ENCODE measurements at places on chromosomes 6 and 20.

GRCh38 chr6:44072452-44072958 lies 54.7 kb downstream of the MRPL14 start:
- no peak for DNase-seq

DNA sequence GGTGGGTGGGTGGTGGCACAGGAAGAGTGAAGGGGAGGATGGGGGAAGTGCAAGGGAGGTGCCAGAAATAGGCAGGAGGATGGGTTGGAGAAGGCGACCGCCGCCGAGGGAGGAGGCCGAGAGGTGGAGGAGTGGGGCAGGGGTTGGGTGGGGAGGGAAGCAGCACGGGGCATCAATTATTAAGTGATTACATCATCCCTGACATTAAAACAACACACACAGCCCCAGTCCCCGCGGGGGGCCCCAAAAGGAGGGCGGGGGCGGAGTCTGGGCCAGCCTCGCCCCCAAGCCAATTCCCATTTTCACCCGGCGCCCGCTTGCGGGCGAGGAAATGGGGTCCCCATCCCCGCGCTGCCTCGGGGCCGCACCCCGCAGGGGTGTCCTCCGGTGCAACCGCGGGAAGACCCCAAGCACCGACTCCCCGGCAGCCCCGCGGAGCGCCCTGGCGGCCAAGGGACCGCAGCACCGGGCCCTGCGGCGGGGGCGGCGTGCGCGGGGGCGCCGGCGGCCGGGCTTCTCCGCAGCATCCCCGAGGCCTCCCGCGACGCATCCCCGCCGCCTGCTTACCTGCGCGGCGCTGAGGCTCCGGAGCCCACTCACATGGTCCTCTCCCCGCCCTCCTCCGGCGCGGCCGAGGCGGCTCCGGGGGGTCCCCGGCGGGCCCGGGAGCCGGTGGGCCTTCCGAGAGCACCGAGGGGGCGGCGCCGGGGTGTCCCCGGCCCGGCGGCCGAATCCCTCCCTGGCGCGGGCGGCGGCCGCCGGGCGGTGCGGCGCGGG lies 663 bp downstream of the FYN start:
- peak; percentile 58 for DNase-seq

GRCh38 chr20:57698116-57698866 lies 11.5 kb downstream of the PMEPA1 start:
- DNase-seq: peak; percentile 87

DNA sequence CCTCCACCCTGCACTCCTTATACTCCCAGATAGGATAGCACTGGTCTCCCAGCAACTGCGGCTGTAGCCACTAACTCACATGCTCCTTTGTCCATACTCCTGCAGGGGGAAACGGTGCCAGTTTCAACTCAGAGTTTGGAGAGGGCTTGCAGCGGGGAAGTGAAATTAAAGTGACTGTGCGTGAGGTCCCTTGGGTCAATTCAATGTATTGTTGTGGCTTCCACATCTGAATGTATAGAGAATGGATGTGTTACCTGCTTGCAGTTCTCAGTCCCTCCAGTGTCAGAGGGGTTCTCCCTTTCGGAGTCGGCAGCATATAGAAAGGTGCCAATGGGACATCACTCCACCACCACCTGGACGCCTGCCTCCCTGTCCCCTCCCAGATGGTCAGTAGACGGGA lies 93.6 kb upstream of the CNKSR3 start:
- DNase-seq: no peak

DNA sequence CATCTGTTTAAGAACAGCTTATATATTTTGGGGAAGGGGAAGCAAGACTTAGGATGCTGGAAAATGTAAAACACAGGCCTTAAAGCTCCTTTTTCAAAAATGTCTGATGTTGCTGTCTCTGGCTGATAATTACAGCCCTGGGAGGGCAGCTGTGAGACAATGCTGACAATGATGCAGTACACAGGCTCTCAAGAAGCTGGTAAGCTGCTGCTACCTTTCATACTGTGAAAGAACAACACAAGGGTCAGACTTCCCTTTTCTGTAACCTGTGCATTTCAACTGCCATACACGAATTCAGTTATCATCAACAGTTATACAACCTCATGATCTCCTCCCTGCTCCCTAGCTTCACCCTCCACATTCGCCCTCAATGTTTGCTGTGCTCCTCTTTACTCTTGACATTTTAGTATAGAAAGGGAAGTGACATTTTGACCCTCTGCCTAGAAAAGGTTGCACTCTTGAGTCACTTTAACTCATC lies 25.2 kb downstream of the MAP7 start:
- no peak for DNase-seq

DNA sequence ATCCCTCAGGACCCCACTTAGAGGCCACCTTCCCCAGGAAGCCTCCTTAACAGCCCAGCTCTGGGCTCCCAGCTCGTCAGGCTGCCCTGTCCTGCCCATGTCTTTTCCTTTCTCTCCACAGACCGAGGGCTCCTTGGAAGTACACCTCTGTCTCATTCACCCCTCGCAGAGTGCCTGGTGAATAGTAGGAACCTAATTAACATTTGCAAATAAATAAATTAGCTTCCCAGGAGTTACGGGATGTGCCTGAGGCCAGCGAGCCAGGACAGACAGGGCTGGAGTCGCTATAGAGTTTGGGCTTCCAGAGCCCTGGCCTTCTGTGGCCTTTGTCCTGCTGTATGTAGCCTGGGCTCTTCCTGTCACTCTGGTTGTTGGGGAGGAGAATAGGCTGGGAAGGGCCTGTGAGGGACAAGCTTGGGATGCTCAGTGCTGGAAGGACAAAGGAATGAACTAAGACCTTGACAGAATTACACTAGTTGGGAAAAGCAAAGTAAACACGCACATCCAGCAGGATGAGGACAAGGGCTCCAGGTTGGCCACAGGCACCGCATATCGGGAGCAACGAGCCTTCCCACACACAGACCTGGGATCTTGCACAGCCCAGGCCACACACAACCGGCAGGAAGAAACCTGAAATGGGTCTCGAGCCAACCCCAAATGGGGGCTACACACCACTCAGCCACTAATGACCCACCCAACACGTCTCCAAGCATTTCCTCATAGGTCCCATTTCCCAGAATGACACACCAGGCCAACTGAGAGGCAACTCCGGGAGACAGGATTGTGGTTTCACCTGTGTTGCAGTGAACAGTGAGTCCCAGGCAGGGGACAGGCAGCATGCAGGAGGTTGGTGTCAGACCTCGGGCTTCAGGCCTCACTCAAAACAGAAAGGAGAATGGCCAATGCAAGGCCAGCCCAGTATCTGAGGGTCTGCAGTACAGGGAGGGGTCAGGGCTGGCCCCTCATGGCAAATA lies 9.7 kb downstream of the MAP1LC3A start:
- no peak for DNase-seq

DNA sequence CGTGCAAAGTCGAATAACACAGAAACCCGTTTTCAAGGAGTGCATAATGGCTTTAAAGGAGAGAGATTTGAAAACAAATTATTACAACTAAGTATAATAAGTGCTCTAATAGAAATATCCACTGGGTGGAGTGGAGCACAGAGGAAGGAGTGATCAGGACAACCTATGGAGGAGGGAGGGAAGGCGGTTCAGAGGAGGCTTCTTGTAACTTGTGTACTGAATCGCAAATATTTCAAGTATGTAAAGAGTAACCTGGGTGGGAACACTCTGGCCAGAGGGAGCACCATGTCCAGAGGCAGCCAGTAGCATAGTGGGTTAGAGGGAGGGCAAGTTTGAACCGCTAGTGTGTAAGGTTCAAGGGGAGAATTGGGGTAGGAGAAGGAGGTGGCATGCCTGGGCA lies 21.6 kb upstream of the TNFAIP3 start:
- no peak for DNase-seq

DNA sequence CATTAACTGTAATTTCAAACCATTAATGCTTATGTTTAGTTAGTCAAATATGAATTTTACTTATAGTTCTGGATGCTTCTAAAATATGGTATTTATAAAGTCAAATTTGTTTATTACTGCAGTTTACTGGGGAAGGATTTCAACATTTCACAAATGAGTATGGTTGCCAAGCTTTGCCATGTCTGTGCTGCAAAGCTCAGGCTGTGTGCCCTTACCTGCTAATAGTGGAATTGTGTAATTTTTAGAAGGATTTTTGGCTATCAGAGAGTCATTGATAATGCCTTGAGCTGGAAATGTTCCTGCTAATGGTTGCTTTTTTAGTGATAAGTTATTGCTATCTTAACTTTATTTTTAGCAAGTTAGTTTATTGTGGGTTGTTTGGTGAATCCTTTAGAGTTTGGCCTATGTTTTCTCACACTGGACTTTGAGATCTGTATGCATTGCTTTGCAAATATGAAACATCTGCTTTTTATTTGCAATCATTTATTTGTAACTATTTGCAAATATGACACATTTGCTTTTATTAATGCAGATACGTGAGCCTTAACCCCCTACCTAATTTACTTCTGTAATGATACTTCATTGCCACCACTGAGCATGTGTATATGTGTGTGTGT lies 105.8 kb downstream of the CD109 start:
- no peak for DNase-seq

- peak; percentile 71 for DNase-seq
Measured at GRCh38 chr6:90285611-90286381, 10.8 kb downstream of the BACH2 start.

DNA sequence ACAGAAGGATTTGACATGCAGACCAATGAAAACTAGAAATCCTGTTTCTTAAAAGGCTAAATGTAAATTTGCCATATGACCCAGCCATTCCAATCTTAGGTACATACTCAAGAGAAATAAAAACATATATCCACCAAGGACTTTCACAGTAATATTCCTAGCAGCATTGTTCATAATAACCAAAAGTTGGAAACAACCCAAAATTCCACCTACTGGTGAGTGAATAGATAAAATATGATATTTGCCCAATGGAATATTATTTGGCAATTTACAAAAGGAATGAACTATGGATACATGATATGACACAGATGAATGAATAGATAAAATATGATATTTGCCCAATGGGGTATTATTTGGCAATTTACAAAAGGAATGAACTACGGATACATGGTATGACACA lies 22.7 kb downstream of the MTCL3 start:
- DNase-seq: no peak

DNA sequence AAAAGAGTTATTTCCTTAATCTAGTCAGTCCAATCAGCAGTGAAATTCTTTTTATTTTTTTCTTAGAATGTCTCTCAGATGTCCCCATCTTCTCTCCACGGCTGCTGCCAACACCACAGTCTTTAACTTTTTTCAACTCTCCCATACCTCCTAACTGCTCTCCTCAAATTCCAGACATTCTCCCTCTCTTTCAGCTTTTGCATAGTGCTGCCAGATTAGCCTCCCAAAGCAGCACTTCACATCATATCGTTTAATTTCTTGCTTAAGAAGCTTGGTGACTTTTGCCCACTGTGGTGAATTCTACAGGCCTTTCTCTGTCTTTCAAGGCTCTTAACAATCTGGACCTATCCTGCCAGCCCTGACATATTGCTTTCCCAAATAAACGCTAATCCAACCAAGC lies 233.4 kb downstream of the UST start:
- DNase-seq: no peak

DNA sequence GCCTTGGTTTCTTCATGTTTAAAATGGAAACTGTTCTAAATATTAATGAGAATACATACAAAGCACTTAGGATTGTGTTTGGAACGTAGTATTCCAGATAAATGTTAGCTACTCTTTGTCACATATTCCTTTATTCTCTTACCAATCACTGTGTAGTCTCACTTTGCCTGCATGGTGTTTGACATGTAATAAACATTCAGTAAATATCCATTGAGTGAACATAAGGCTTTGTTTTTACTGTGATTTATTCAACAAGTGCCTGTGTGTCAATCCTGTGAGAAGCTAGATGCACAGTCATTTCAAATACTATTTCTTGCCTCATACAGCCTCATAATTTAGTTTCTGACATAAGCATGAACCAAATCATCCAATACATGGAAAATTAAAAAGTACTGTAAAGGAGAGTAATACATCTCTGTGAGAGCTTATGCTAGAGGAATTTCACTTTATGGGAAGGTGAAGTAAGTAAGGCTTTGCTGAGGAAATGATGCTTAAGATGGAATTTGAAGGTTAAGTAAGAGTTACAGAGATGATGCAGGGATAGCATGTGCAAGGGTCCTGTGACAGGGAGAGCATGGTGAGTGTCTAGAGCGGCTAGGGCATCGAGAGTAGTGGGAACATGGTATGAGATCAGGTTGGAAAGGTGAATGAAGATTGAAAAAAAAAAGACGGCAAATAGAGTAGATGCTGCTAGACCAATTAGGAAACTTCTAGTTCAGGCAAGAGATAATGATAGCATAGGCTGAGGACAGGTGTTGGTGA lies 14.7 kb downstream of the PM20D2 start:
- no peak for DNase-seq

GRCh38 chr6:148760568-148761526 lies 14.0 kb downstream of the UST start:
- peak; percentile 66 for DNase-seq

- DNase-seq: no peak
Measured at GRCh38 chr6:23403460-23403859, 722.6 kb upstream of the NRSN1 start.

DNA sequence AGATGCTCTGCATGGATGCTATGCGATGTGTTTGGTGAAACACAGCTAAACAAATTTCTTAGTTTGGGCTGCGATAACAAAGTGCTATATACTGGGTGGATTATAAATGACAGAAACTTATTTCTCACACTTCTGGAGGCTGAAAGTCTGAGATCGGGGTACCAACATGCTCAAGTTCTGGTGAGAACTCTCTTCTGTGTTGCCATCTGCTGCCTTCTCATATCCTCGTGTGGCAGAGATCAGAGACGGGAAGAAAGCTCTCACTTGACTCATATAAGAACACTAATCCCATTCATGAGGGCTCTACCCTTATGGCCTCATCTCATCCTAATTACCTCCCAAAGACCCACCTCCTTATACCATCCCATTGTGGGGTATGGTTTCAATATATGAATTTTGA lies 162.0 kb upstream of the DTNBP1 start:
- no peak for DNase-seq

DNA sequence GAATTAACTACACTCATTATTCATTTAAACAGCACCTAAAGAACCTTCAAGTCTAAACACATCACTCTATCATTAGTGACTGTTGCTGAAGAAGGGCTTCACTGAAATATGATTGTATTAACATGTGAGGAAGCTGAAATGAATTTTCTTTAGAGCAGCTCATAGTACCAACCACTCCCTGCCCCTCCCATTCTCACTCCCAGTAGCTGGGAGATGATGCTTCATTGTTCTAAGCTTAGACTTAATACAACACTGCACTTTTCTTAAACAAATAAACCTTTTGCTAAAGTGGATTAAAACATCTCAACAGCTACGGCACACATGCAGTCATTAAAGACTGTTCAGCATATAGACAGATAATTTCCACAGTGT lies 63.1 kb downstream of the ATXN1 start:
- DNase-seq: peak; percentile 47

Data from activated CD4-positive, alpha-beta T cell treated with anti-CD3 and anti-CD28 coated beads, Interleukin-2, Interleukin-6, amounts not matched to agents 100 ng/mL and 50 ng/mL, durations not matched to agents 16 hours and 8 hours (primary cell).